ENCODE measurements at places on chromosomes 6 and 20.
A peak's percentile ranks its signal among the peaks of the same experiment; 100 is the strongest.

GRCh38 chr6:37372116-37372515 lies 18.3 kb downstream of the RNF8 start:
- no peak for DNase-seq

- no peak for DNase-seq
Measured at GRCh38 chr6:112764377-112764776, 417.2 kb downstream of the RFPL4B start.

DNA sequence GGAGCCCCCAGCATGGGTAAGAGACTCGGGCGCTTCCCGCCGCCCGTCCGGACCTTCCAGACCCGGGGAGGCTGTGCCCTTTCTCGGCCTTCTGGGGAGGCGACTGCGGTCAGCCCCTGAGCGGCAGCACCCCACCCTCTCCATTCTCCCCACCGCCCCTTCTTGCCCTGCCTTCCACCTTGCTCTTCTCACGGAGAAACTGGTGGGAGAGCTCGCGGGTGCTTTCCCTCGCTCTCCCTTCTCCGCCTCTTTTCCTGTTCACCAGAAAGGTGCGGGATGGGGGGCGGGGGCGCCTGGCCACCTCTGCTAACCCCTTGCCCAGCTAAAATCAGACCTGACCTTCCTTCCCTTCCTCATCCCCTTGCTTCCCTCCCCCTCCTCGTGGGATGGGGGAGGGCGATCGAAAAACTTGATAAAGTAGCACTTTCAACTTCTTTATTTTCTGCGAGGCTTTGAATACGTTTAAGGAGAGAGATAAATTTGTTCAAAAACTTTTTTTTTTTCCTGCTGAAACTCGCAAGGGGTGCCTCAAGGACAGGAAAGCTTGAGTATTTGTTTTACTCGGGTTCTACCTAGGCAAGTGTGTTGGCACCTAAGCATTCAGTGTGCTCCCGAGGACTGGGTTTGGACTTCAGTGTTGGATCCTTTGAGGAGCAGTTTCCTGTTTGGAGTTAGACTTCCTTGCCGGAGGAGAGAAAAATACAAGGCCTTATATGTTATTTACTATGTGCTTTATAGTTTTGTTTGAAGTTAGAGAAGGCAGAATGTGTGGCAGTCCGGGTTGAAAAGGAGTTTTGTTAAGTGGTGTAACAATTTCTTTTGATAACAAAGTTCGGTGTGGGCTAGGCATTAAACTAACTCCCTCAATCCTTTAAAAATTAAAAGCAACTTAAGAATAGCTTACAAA lies 897 bp downstream of the CD2AP start:
- DNase-seq = peak; percentile 77

- no peak for DNase-seq
Measured at GRCh38 chr6:136706430-136706829, 85.8 kb downstream of the MAP3K5 start.

GRCh38 chr6:109342911-109343310 lies 39.4 kb downstream of the CD164 start:
- DNase-seq = no peak

Measured in H1 (cell line).